ENCODE measurements at places on chromosomes 6 and 20. TPM values are rescaled to one million over a fixed set of nuclear protein-coding genes. Genes with fewer than 3 reads are reported as not detected.

PRDM13 gene
- not detected for total RNA-seq

ABHD16B gene
- total RNA-seq, result not detected

RAB23 gene
- total RNA-seq, result 201 TPM

VNN1 gene
- total RNA-seq, result 0.32 TPM

PCED1A gene
- 19.1 TPM for total RNA-seq

PBOV1 gene
- not detected for total RNA-seq

GSTA1 gene
- 0.26 TPM for total RNA-seq

TBC1D32 gene
- total RNA-seq, result 22.4 TPM

CFB gene
- 34.6 TPM for total RNA-seq

CRYBG1 gene
- total RNA-seq, result 6.1 TPM

POM121L2 gene
- total RNA-seq, result not detected

ABT1 gene
- total RNA-seq, result 10.8 TPM

RBPJL gene
- not detected for total RNA-seq

MCCD1 gene
- total RNA-seq, result not detected

CYP24A1 gene
- 0.43 TPM for total RNA-seq

HLA-B gene
- total RNA-seq, result 377 TPM

TNFRSF6B gene
- 5.4 TPM for total RNA-seq

PHACTR3 gene
- total RNA-seq, result not detected

C6orf118 gene
- not detected for total RNA-seq

SOX4 gene
- 39.6 TPM for total RNA-seq

COL12A1 gene
- 4,738 TPM for total RNA-seq

DDO gene
- 4.9 TPM for total RNA-seq

DOK5 gene
- 31.6 TPM for total RNA-seq

PLCB4 gene
- 9.5 TPM for total RNA-seq

Data from articular chondrocyte of knee joint (primary cell).